ENCODE measurements at places on chromosomes 13 and 19. TPM values are rescaled to one million over a fixed set of nuclear protein-coding genes. Genes with fewer than 3 reads are reported as not detected.

AP1M1 gene
- polyA plus RNA-seq, result 38.8 TPM

SIGLEC8 gene
- polyA plus RNA-seq, result not detected

ELSPBP1 gene
- polyA plus RNA-seq, result not detected

CACNG8 gene
- not detected for polyA plus RNA-seq

C19orf25 gene
- 19.5 TPM for polyA plus RNA-seq

- H3K36me3 ChIP-seq, result no peaks in the 10 kb centered on the region
- H3K27me3 ChIP-seq, result peaks cover 1% of the 10 kb centered on the region
- no peak overlapping the region for H3K27ac ChIP-seq
- no peak overlapping the region for H3K4me3 ChIP-seq
- no peak for DNase-seq
Measured at GRCh38 chr19:39550197-39550596, 10.2 kb upstream of the EID2 start.

GRCh38 chr19:5607318-5608275 is 15.0 kb downstream of the SAFB2 start:
- peaks cover 27% of the 10 kb centered on the region for H3K4me1 ChIP-seq
- peaks cover 34% of the 10 kb centered on the region for H3K36me3 ChIP-seq
- no peaks in the 10 kb centered on the region for H3K27me3 ChIP-seq

GRCh38 chr19:55489711-55490477 is 1.7 kb downstream of the SSC5D start:
- no peak for DNase-seq
- peaks cover 16% of the 10 kb centered on the region for H3K27me3 ChIP-seq
- no peaks in the 10 kb centered on the region for H3K36me3 ChIP-seq
- no peak overlapping the region for H3K27ac ChIP-seq
- H3K4me1 ChIP-seq, result peaks cover 33% of the 10 kb centered on the region
- no peak overlapping the region for H3K4me3 ChIP-seq

DNA sequence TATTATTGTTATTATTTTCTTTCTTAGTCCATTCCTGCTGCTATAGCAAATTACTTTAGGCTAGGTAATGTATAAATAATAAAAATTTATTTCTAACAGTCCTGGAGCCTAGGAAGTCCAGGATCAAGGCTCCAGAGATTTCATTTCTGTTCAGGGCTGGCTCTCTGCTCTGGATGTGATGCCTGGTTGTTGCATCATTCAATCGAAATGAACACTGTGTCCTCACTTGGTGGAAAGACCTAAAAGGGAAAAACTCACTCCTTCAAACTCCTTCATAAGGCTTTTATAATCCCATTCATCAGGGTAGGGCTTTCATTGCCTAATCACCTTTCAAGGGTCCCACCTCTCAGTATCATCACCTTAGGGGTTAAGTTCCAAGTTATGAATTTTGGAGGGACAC is 395.0 kb downstream of the EFNB2 start:
- no peak for DNase-seq
- H3K27ac ChIP-seq, result no peak overlapping the region
- H3K27me3 ChIP-seq, result no peaks in the 10 kb centered on the region
- no peaks in the 10 kb centered on the region for H3K36me3 ChIP-seq
- no peak overlapping the region for H3K4me3 ChIP-seq

DNA sequence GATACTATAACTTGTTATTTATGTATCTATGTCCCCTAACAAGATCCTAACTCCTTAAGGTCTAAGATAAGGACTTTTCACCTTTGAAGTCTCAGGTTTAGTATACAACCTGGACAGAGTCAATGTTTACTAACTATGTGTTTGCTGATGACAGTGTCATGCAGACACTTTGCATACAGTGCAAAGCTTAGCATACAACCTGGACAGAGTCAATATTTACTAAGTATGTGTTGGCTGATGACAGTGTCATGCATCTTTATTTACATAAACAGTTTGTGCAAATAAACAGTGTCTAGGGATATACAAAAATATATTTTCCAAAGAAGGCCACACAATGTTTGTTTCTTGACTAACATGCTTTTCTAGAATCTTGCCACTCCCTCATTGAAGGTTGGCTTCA is 34.7 kb downstream of the DCT start:
- no peaks in the 10 kb centered on the region for H3K4me1 ChIP-seq
- H3K27me3 ChIP-seq, result no peaks in the 10 kb centered on the region
- DNase-seq, result no peak
- H3K27ac ChIP-seq, result no peak overlapping the region
- H3K36me3 ChIP-seq, result no peaks in the 10 kb centered on the region
- H3K4me3 ChIP-seq, result no peak overlapping the region

GRCh38 chr13:54852831-54853230 is 1824.2 kb downstream of the OLFM4 start:
- no peak overlapping the region for H3K27ac ChIP-seq
- no peak overlapping the region for H3K4me3 ChIP-seq
- H3K36me3 ChIP-seq, result no peaks in the 10 kb centered on the region

Measured in HepG2 (cell line).